ENCODE measurements at places on chromosomes 16 and 17. TPM values are rescaled to one million over a fixed set of nuclear protein-coding genes. Genes with fewer than 3 reads are reported as not detected.

DNA sequence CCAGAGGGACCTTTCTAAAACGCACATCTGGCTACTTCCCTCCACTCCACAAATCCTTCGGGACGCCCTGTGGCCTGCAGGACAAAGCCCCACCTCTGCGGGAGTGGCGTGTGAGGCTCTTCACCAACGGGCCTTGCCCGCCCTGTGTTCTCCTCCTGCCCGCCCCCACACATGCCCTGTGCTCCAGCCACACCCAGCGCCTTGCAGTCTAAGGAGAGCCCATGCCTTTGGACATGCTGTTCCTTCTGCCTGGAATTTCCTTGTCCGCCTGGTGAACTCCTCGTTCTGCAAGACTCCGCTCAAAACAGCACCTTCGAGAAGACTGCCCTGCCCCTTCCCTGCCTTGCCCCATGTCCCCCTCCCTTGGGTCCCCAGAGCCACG, 7.4 kb downstream of the ELOB start:
- no peak for DNase-seq

Gene DCXR
- total RNA-seq = 174 TPM

Gene USP6
- not detected for total RNA-seq

Gene CSF3
- 0.40 TPM for total RNA-seq
